ENCODE measurements at places on chromosomes 7 and 10.

DNA sequence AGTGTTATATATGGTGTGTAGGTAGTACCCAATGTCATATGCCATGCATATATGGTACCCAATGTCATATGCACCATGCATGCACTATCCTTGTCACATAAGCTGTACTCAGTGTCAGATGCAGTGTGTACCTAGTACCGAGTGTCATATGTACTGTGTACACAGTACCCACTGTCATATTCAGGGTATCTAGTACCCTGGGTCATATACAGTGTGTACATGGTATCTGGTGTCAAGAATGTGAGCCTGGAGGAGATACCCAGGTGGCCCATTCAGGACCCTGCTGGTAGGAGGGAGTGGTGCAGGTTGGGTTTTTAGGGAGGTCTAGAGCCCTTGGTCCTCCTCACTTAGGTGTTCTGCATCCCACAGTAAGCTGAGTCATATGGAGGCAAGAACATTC, 1.8 kb downstream of the ZMYND11 start:
- no peak for DNase-seq

DNA sequence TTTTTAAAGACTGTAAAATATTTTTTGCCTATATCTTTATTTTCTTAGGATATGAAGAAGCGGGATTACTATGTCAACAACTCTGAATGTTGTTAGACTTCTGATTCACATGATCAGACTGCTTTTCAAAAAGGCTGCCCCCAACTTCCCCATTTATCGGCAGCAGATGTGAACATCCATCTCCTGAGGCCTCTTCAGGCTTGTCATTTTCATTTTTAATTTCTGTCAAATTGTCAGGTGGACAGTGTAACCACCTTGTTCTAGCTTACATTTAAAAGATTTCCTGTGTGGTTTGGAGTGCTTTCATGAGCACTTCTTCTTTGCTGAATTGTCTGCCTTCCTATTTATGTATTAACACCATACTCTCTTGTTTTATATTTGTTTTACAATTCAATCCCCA, 78.8 kb upstream of the GSDME start:
- DNase-seq, result no peak

DNA sequence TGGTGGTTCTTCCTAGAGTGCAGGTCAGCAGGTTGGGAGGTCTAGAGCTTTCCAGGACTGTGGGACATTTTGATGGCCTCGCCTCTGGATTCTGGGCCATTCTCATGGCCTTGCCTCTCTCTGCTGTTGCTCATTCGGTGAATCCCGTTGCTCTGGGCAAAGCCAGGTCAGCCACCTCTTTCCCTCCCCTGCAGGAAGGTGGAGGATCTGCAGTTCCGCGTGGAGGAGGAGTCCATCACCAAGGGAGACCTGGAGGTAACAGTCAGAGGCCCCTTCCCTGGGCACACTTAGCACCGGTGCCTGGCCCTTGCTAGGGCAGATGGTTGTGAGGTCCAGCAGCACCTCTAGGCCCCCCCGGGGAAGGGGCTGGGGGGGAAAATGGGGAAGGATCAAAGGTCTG, 74.9 kb downstream of the CLIP2 start:
- DNase-seq, result no peak

DNA sequence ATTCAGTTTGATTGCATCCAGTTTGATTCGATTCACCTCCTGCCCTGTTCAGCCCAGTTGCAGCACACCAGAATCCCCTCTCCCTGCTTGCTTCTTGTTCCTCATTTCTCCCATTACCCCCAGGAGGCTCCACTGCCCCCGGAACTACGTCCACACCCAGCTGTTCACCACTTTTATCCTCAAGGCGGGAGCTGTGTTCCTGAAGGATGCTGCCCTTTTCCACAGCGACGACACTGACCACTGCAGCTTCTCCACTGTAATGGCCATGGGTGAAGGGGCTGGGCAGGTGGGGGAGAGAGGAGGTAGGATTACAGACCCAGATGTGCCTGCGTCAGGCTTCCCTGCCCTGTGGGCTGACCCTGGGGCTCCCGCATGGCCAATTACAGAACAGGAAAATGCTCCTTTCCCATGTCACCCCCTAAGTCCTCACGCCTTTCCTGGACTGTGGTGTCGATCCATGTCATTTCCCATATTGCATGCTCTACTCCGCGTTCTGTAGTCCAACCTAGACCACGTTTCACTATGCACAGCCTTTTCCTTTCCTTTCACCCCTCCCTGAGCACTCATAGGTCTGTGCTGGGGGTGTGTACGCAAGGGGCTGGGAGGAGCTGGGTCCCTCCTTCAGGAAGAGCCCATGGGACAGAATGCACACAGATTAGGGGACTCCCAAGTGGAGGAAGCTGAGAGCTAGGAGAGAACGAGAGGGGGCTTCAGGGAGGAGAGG, 8.2 kb downstream of the GHRHR start:
- no peak for DNase-seq

- no peak for DNase-seq
Observed at GRCh38 chr10:69469976-69470375, 18.7 kb downstream of the TSPAN15 start.

GRCh38 chr10:124524991-124525653, 63.5 kb downstream of the LHPP start:
- DNase-seq, result no peak

- no peak for DNase-seq
Observed at GRCh38 chr7:155709453-155709852, 65.0 kb downstream of the RBM33 start.

DNA sequence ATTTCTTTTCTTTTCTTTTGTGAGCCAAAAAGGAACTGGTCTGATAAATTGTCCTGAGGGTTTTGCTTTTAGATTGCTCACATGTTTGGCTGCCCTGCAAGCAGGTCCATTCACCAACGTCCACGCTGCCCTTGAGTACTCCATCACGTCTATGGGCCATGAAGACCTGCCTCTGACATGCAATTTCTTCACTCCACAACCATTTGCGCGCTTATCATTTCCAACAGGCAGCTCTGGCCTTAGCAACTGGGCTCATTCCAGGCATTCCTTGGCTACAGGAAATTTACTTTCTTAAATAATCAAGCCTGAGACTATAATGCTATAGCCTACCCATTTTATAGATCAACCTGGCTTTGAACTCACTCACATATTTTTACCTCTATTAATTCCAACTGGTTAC, 408.3 kb upstream of the C7orf33 start:
- no peak for DNase-seq

GRCh38 chr10:48799341-48800006, 114.8 kb downstream of the WDFY4 start:
- DNase-seq, result no peak

DNA sequence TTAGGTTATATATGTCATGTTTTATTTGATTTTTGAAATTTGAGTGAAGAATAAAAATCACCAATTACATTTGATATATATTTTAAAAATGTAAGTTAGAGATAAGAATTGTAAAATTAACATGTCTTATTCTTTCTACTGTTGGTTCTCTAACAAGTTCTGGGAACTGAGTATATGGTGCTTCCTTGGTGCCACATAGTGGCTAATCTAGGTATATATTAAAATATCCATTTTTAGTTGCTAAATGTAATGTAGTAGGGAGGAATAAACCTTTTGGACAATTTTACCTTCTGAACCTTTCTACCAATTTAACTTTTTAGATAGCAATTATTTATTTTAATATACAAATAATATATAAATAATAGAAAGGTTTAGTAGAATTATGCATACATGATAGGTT, 17.5 kb downstream of the CFAP69 start:
- DNase-seq, result no peak

DNA sequence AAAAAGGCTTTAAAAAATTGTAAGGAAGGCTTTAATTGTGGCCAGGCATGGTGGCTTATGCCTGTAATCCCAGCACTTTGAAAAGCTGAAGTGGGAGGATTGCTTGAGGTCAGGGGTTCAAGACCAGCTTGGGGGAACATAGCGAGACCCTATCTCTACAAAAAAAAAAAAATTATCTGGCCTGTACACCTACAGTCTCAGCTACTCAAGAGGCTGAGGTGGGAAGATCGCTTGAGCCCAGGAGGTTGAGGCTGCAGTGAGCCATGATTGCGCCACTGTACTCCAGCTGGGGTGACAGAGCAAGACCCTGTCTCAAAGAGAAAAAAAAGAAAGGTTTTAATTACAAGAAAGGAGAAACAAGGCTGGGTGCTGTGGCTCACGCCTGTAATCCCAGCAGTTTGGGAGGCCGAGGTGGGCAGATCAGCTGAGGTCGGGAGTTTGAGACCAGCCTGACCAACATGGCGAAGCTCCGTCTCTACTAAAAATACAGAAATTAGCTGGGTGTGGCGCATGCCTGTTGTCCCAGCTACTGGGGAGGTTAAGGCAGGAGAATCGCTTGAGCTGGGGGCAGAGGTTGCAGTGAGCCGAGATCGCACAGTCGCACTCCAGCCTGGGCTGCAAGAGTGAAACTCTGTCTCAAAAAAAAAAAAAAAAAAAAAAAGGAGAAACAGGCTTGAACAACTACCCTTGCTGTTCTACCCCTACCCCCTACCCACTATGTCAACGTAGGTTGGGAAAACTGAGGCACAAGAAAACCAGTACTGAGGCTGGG, 83.7 kb downstream of the CARD11 start:
- no peak for DNase-seq

GRCh38 chr10:103232772-103233488, 12.8 kb upstream of the RPEL1 start:
- DNase-seq, result no peak

DNA sequence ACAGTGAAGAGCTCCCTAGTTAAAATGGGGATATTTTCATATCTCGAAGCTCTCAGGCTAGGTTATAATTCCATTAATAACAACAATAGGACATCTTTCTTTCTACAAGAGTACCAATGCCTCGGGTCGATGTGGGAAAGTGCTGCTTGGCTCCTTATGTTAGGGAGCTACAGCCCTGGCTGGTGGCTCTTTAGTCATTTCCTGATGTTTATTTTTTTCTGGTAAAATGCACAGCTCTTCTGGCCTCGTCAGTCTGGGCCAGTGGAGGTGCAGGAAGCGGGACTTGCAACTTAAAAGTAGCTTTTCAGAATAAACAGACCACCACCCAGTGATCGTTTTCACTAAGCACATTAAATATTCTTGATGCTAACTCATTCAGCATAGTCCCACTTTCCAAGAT, 58.3 kb downstream of the MKX start:
- DNase-seq, result no peak

GRCh38 chr7:33873518-33873917, 31.8 kb upstream of the BMPER start:
- no peak for DNase-seq

DNA sequence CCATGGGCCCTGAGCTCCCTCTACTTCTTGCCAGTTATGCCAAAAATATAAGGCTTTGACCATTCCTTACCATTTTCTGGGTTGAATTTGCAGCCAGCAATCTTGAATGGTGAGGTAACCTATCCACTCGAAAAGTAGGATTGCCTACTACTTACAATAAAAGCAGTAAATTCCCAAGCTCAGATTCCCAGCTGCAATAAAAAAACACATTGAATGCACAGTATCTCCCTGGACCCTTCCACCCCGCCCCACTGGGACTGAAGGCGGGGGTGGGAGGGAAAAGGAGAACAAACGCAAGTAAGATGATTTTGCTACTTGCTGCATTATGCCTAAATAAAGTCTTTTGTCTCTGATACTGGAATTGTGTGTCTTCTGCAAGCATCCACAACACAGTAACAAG, 301.9 kb downstream of the HGF start:
- DNase-seq, result no peak

DNA sequence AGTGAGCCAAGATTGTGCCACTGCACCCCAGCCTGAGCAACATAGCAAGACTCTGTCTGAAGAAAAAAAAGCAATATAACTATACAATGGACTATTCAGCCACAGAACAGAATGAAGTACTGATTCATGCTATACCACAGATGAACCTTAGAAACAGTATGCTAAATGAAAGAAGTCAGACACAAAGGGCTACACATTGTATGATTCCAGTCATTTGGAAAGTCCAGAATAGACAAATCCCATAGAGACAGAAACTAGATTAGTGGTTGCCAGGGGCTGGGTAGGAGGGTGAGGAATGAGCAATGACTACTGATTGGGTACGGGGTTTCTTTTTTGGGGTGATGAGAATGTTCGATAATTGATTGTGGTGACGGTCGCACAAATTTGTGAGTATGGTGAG, 9.6 kb upstream of the CFAP70 start:
- DNase-seq, result no peak

GRCh38 chr7:80781146-80781545, 137.7 kb downstream of the SEMA3C start:
- no peak for DNase-seq

DNA sequence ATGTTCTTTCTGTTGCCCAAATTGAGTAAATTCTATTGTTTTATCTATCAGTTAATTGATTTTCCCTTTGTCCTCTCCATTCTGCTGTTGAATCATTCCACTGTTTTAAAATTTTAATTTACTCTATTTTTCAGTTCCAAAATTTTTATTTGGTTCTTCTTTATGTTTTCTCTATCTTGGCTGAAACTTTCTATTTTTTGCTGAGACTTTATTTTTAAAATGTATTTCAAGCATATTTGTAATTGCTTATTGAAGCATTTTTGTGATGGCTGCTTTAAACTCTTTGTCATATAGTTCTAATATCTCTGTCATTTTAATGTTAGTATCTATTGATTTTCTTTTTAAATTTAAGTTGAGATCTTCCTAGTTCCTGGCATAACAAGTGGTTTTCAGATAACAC, 60.5 kb downstream of the OR13A1 start:
- no peak for DNase-seq

DNA sequence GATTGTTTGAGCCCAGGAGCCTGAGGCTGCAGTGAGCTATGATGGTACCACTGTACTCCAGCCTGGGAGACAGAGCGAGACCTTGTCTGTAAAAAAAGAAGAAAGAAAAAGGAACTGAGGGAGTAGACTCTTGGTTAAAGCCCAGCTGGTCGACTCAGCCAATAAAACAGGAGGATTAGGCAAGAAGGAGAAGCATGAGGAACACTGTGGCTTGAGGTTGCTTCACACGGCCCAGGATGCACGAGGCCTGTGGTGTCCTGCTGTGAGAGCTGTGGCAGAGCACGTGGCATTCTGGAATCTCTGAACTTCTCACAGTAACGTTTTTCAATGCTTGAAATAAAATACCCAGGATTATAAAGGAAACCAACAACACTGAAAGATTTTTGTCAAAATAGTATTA, 93.3 kb downstream of the CUL2 start:
- DNase-seq, result no peak

- DNase-seq, result no peak
Observed at GRCh38 chr10:16505161-16505560, 16.5 kb downstream of the C1QL3 start.

DNA sequence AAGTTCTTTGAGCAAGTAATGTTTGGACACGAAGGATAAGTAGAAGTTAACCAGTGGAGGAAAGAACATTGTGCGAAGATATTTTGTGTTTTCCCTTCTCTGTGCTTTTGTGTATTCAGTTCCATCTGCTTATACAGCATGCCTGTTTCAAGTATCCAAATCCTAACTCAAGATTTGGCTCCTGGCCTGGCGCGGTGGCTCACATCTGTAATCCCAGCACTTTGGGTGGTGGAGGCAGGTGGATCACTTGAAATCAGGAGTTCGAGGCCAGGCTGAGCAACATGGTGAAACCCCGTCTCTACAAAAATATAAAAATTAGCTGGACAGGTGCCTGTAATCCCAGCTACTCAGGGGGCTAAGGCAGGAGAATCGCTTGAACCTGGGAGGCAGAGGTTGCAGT, 40.8 kb upstream of the TPST1 start:
- no peak for DNase-seq

GRCh38 chr10:17665747-17666146, 21.8 kb downstream of the STAM start:
- DNase-seq, result no peak

All from NCI-H1436 (cell line).